ENCODE measurements at places on chromosomes 2 and 18.
A peak's percentile ranks its signal among the peaks of the same experiment; 100 is the strongest.

- DNase-seq, result no peak
Measured at GRCh38 chr2:230939066-230939591, 14.1 kb upstream of the GPR55 start.

DNA sequence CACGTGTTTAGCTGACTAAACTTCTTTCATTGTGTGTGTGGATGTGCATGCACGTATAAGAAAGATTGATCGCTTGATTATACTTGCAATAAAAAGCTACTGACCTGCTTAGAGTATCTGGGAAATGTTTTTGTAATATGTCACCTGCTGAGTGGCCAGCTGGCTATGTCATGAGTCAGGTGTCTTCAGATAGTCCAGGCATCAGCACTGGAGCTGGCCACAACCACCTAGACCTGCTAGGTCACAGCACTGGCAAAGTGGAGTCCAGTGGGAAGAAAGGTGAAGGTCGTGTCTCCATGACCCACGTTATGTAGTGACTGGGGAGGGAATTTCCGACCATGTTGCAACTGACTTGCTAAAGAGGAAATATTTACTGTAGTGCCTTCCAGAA, 147.0 kb downstream of the ESCO1 start:
- no peak for DNase-seq

DNA sequence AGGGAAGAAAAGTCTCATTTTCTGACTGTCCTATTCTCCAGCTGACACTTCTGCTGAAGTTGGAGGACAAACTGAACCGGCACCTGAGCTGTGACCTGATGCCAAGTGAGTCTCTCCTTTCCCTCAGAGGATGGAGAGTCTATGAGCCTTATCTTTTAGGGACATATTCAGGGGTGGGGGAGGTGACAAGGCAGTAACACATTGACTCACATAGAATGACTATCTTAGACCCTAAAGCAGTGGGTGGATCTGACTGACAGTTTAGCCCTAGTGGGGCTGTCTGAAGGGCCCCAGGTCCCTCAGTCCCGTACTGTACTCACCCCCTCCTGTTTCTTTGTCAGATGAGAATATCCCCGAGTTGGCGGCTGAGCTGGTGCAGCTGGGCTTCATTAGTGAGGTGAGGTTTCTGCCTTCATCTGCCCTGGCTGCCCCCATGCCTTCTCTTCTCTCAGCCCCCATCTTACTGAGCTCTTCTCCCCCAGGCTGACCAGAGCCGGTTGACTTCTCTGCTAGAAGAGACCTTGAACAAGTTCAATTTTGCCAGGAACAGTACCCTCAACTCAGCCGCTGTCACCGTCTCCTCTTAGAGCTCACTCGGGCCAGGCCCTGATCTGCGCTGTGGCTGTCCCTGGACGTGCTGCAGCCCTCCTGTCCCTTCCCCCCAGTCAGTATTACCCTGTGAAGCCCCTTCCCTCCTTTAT, 805 bp upstream of the KRTCAP3 start:
- no peak for DNase-seq

GRCh38 chr2:60707750-60708371, 48.2 kb upstream of the PAPOLG start:
- no peak for DNase-seq

- DNase-seq, result peak; percentile 49
Measured at GRCh38 chr18:57881818-57882413, 78.8 kb upstream of the ATP8B1 start.

All from progenitor cell of endocrine pancreas (in vitro differentiated cells).